COR-L47 (cell line): ENCODE measurements at places on chromosomes 12 and 14.

- DNase-seq: no peak
Observed at GRCh38 chr14:47526591-47527244, 148.7 kb downstream of the MDGA2 start.

- no peak for DNase-seq
Observed at GRCh38 chr12:56947633-56948456, 9.6 kb downstream of the RDH16 start.

GRCh38 chr12:80837342-80837978 lies 100.3 kb downstream of the LIN7A start:
- peak; percentile 63 for DNase-seq

GRCh38 chr14:81301813-81302212 lies 81.1 kb upstream of the GTF2A1 start:
- no peak for DNase-seq

DNA sequence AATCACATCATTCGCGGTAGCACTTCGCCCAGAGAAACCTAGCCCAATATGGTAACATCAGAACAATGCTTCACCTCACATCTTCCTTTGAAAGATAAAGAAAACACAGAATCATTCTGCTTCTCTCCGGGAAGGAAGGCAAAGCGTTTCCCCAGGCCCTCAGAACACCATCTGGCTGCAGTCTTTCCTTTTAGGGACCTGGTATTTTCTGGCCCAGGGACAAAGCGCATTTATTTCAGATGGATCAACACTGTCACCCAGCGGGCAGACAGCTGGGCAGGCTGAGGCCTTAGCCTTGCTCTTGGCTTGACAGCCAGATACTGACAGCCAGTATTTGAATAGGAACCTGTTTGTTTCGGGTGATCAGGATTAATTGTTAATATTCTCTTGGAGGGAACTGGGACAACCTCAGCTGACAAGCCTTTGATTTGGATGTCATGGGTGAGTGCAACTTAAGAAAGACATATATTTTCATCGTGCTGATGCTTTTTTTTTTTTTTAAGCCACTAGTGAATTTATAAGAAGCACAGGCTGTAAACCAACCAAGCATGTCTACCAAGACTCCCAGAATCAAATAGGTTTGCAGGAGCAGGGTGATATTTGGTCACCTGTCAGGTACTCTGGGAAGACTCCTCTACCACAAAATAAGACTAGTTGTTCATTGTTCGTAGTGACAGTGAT lies 118.9 kb downstream of the VEZT start:
- DNase-seq: peak; percentile 65

DNA sequence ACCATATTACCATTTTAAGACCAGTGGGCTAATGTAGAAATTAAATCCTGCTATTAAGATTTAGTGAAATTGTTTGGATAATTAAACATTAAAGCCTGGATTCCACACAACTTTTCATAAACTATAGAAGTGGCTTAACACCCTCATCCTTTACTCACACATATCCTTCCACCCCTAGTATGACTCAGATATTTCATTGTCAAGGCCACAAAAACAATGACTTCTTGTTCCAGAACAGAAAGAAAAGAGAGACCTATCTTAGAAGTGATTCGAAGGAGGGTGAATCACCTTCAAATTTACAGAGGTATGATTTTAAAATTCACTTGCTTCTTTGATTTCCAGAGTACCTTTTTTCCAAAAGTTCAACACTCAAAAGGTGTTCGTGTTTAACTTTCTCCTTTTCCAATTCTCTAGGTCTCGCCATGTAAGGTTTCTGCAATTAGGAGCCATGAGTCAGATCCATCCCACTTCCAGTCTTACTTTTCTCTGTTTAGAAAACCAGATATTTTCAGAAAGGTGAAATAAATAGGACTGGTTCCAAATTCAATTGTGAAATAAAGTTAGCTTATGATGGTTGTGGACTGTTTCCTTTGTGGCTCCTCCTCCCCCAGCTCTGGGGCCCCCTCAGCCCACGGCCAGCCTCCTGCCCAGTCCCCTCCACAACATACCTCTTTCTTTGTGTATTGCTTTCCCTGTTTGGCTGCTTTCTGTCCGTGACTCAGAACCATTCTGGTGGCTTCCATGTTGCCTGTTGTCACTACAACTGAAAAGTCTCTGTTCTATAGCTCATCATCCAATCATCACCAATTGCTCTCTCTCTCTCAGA lies 24.6 kb upstream of the MGP start:
- no peak for DNase-seq

- no peak for DNase-seq
Observed at GRCh38 chr12:81039231-81039630, 38.6 kb upstream of the ACSS3 start.

- no peak for DNase-seq
Observed at GRCh38 chr12:88940854-88941253, 360.6 kb upstream of the KITLG start.

DNA sequence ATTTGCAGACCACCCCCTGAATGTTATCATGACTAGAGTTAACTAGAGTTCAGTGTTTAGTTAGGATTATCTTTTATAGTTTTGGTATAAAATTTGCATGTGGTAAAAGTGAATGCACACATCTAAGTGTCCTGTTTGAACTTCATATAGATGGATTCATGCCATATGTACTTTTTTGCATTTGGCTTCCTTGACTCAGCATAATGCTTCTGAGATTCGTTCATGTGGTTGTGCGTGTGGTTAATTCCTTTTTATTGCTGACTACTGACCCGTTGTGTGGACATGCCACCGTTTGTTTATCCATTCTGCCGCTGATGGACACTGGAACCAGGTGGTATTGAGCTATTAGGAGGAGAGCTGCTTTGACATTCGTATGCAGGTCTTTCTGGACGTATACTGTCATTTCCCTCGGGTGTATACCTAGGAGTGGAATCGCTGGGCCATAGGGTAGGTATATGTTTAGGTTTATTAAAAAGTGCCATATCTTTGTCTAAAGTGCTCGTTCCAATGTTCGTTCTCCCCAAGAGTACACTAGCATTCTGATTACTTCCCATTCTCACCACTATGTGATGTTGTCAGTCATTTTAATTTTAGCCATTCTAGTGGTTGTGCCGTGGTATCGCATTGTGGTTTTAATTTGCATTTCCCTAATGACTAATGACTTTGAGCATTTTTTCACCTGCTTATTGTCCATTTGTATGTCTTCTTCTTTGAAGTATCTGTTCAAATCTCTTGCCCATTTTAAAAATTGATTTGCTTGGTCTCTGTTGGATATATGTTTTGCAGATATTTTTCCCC lies 37.7 kb downstream of the RIN3 start:
- no peak for DNase-seq

DNA sequence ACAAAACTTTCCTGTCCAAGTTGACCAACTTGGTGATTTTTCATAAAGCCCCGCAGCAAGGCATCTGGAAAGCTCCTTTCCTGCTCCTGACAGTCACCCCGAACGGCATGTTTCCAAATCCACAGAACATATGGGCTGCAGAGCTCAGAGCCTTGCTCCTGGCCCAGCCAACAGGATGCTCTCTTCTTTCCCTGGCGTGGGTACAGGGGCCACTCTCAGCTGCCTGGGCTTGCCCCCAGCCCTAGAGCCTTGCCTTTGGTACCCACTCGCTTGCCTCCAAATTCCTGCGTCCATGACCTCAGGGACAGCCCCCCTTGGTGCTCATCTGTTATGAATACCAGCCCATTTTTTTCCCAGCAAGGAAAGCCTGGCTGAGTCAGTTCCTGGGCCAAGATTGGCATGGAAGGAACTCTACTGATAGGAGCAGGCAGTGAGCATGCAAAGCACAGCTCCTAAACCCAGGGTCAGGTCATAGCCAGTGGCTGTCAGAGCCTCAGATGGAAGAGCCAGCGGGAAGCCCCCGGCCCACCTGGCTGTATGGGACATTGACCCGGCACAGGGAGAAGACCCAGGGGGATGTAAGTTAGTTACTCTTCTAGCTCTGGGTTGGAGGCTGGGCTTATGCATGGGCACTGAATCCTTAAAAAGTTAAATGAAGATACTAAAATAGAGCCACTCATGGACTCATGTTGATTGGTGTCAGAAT lies 105.3 kb upstream of the RTL1 start:
- DNase-seq: no peak

GRCh38 chr14:106841701-106842100 lies 1315.3 kb downstream of the TMEM121 start:
- no peak for DNase-seq

GRCh38 chr12:104680070-104680469 lies 223.3 kb downstream of the CHST11 start:
- DNase-seq: peak; percentile 18

GRCh38 chr14:105602799-105603793 lies 76.7 kb downstream of the TMEM121 start:
- no peak for DNase-seq

DNA sequence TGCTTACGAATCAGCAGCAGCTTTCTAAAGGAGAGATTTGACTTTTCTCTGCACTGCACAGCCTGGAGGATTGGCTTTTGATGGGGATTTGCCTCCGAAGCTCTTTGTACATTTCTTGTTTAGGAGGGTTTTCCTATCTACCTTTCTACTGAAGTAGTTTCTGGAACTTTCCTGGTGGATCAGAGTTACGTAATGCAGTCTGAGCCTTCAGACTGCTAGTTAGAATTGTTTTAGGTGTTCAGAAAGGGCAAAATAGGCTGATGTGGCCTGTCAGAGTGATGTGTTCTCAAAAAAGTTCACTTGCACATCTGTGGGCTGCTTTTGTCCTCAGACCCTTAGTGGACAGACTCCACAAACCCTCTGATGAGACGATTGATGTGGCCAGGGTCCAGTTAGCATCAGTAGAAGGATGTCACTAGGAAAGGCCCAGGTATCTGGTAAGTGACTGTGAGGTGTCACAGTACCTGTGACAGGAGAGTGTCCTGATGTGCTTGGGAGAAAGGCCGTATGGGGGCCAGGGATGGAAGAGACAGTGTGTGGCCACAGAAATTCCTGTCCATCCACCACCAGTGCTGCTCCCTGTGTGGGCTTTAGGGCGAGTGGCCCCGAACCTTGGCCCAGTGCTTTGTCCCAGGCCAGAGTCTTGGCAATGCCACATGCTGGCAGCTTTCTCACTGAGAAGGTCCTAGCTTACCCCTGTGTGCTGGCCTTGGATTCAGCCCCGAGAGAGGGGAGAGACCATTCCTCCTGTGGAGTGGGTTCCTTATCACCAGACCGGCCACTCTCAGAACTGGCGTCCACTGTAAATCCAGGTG lies 4.4 kb upstream of the ACADS start:
- no peak for DNase-seq

GRCh38 chr12:121175383-121176119 lies 34.4 kb upstream of the P2RX4 start:
- DNase-seq: no peak

GRCh38 chr12:119594399-119594730 lies 791 bp downstream of the TMEM233 start:
- no peak for DNase-seq

- DNase-seq: no peak
Observed at GRCh38 chr12:41224066-41224465, 35.9 kb downstream of the PDZRN4 start.

GRCh38 chr14:84826294-84826693 lies 703.6 kb upstream of the FLRT2 start:
- DNase-seq: no peak
